ENCODE measurements at places on chromosomes 2 and 18. TPM values are rescaled to one million over a fixed set of nuclear protein-coding genes. Genes with fewer than 3 reads are reported as not detected.

GRCh38 chr18:77899972-77900754, 650.5 kb downstream of the GALR1 start:
- peaks cover 2% of the 10 kb centered on the region for H3K4me1 ChIP-seq
- peak overlapping the region; percentile 21 for H3K4me3 ChIP-seq
- H3K36me3 ChIP-seq: no peaks in the 10 kb centered on the region
- DNase-seq: peak; percentile 59
- peaks cover 9% of the 10 kb centered on the region for H3K27me3 ChIP-seq

GRCh38 chr2:196278491-196278911, 107.1 kb upstream of the STK17B start:
- no peaks in the 10 kb centered on the region for H3K27me3 ChIP-seq
- no peaks in the 10 kb centered on the region for H3K36me3 ChIP-seq
- no peak overlapping the region for H3K27ac ChIP-seq
- H3K4me3 ChIP-seq: no peak overlapping the region
- DNase-seq: no peak

GRCh38 chr2:97707362-97708047, 5.9 kb upstream of the ZAP70 start:
- peaks cover 29% of the 10 kb centered on the region for H3K4me1 ChIP-seq
- H3K36me3 ChIP-seq: no peaks in the 10 kb centered on the region
- H3K27me3 ChIP-seq: no peaks in the 10 kb centered on the region
- DNase-seq: no peak
- no peak overlapping the region for H3K27ac ChIP-seq
- no peak overlapping the region for H3K4me3 ChIP-seq

- DNase-seq: no peak
- H3K27me3 ChIP-seq: no peaks in the 10 kb centered on the region
- no peaks in the 10 kb centered on the region for H3K4me1 ChIP-seq
- H3K4me3 ChIP-seq: no peak overlapping the region
- no peaks in the 10 kb centered on the region for H3K36me3 ChIP-seq
These were observed 186.6 kb downstream of the NOL4 start for GRCh38 chr18:34038086-34038485.

NMUR1 gene
- 1.1 TPM for total RNA-seq

UNC80 gene
- not detected for total RNA-seq
